ENCODE measurements at places on chromosomes 2 and 18.

GRCh38 chr18:25314838-25315190 is 37.2 kb downstream of the ZNF521 start:
- DNase-seq, result no peak

DNA sequence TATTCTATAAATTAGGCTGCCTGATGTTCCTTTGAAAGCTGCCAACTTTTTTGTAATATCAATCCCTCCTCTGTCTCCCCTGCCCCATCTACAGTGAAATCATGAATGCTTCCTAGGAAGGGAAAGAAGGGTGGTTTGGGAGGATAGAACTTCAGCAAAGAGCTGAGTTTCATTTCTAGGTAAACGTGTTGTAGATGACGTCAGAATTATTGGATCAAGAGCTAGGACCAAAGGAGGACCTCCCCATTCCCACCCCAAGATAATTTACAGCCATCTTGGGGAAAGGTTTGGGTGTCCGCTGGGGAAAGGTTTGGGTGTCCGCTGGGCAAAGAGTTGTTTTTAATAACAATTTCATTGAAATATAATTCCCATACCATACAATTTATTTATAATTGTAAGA is 11.2 kb upstream of the ANKRD53 start:
- DNase-seq, result no peak

- no peak for DNase-seq
Observed at GRCh38 chr2:99389371-99389770, 52.2 kb downstream of the EIF5B start.

DNA sequence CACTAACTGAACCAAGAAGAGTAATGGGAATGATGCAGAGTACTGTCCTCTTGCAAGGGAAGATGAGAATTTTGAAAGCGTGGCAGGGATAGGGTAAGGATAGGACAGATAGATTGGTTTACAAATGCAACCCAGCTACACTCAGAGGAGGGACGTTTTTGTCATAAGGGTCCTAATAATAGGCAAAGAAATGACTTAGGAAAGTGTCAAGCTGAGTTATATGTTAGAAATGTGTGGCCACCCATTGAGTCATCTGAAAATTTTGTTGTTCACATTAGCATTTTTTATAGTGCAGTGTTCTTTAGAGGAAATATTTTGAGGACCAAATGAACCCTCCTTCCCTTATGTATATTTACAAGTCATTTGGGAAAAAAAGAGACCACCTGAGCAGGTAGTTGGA is 137.5 kb downstream of the PHLPP1 start:
- DNase-seq, result no peak

Data from stimulated activated CD8-positive, alpha-beta memory T cell treated with anti-CD3 and anti-CD28 coated beads, Interleukin-2, amount 100 ng/mL, for 1 hour (primary cell).